ENCODE measurements at places on chromosomes 1 and 21.

GRCh38 chr1:186838380-186839040 is 9.8 kb downstream of the PLA2G4A start:
- no peak for DNase-seq

DNA sequence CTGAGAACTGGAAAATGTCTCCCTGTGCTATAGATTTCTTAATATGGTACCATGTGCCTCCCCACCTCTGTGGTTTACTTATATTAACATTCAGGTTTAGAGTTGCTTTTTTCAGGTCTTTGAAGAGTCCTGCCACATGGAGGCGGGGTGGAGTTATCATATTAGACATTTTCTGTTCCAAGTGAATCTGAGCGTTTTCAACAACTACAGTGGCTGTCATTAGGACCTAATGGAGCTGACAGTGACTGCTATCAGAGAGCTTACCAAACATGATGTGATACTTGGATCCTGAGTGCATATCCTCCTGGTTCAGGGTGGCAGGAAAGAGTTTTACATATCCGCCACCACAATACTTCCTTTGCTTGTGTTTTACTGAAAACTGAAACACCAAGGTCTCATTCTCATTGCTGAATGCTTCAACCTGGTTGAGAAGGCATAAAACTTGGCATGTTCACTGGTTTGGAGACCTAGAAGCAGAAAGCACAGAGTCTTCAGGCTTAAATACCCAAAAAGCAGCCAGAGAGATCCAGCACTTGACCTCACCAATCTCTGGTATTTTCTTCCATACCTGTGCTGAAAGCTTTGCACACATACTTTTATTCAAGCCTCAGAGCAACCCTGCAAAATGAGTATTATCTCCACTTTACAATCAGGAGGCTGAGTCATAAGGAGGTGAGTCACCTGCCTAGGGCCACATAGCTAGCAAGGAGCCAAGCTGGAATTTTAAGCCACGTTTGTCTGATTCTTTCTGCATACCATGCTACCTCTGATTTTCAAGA is 47.4 kb upstream of the OSBPL9 start:
- no peak for DNase-seq

- peak; percentile 62 for DNase-seq
Measured at GRCh38 chr1:35883635-35884101, 659 bp downstream of the AGO1 start.

- no peak for DNase-seq
Measured at GRCh38 chr1:84385347-84385746, 12.9 kb upstream of the DNASE2B start.

DNA sequence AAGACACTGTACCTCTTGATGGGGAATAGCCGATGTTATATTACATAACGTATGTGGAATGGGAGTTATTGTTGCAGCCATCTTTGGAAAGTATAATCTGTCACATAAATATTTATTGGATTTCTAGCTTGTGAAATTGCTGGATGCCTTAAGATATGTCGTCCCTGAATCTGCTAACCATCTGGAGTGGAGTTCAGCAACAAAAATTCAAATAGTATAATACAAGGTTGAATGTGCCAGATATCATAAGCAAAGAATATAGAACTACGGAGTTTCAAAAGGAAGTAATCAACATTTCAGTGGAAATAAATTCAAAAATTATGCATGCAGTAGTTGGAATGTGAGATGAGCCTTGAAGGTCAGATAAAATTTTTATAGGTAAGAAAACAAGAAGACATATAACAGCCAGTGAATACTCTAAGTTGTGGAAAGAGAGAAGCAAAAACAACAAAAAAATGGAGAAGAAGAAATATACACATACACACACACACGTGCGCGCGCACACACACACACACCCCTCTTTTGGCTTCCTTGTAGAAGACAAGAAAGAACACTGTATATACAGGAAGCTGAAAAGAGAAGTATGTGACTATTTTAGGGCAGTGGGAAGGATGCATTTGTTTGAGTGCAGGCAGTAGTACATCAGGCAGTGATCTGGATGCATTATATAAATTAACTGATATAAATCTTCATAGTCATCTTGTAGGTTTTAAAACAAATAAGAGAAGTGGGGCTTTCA is 516.7 kb downstream of the KCNT2 start:
- DNase-seq, result no peak

GRCh38 chr21:36859744-36860501 is 106.5 kb downstream of the HLCS start:
- DNase-seq, result peak; percentile 71

GRCh38 chr1:98068016-98068415 is 147.2 kb upstream of the DPYD start:
- no peak for DNase-seq

DNA sequence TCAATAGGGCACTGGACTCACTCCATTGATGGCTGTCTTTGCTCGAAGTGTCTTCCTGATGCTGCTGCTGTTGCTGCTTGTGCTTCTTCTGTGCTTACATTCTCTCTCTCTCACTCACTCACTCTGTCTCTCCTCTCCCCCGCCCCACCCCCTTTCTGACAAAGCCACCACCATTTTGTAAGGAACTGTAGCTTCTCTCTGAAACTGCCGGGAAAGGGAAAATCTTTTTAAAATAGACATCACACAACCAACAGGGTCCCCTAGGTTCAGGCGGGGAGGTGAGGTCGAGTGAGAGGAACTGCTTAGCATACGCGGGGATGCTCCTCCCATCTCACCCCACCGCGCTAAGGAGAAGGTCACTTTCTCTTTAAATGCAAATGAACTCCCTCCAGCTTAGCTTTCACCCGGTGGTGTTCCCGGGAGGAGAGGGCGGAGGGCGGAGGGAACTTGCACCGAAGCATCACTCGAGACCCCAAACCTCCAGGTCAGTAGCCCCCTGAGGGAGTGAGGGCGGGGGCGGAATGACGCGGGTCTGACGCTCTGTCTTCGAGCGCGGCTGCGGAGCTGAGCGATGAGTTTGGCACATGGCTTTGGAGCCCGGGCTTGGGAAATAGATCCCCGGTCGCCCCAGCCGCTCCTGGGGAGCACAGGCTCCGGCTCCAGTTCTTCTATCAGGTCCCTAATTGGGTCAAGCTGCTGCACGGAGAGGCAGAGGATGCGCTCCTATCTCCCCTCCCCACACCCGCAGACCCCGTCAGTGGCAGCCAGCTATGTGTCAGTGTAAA is at the start of gene CCDC28B:
Gene CCDC28B (plus strand): TSS at position 370 of the 785 bp plus-strand sequence. CDS start 1,341 bp downstream, outside the sequence.
- peak; percentile 79 for DNase-seq

- DNase-seq, result no peak
Measured at GRCh38 chr1:218971156-218971555, 202.5 kb upstream of the LYPLAL1 start.

DNA sequence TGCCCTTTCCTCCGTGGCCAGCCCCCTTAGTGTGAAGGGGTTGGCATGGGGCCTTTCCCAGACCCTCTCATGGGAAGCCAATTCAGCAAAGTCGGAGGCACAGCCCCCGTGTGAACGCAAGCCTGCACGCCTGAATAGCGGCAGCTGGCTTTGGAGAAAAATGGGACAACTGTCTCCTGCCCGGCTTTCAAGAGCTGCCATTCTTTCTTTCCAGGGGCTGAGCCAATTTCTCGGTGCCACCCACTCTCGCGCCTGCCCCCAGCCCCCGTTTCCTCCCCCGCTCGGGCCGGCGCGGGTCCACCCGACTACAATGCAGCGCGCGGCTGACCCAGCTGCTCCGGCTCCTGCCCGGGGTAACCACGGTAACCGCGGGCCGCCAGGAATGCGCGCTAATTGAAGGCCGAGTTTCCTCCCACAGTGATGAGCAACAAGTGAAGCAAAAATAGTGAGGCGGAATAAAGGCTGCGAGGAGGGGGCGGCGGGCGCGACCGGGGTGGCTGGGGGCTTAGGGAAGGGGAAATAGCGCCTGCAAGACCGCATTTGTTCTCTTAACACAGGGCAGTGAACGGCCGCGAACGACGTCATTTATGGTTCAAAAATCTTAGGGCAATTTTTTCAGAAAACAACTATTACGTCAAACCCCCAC is 27.8 kb downstream of the ILDR2 start:
- no peak for DNase-seq

DNA sequence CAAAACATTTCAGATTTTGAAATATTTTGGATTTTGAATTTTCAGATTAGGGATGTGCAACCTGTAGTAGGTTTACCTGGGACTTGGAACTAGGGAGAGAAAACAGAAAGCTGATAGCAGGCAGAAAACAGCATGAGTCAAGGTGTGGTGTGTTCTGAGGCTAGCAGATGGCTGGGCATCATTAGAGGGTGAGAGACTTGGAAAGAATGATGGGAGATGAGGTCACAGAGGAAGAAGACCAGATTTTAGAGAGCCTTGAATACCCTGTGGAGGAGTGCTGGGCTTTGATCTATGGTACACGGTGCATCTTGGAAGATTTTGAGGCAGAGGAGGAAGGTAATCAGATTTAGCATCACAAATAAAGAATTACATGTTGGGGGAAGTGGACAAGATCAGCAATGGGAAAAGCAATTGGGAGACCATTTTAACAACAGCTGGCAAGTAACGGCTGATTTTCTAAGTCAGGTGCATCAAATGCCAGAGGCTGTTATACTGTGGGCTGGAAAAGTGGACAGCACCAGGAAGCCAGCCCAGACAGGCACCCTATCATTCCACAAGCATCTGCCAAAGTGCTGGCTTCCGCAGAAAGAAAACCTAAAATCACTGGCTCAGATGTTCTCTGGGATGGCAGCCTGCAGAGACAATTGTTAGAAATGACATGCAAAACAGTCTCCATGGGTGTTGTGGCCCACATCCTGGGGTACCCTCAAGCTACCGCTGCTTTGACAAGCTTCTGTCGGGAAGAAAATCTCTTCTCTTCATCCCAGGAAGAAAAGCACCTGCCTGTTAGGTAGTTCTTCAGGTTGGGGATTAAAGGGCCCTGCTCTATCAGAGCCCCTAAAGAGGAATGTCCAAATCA is 30.9 kb upstream of the CAMK1G start:
- DNase-seq, result no peak

GRCh38 chr21:31283025-31283424 is 61.0 kb downstream of the TIAM1 start:
- no peak for DNase-seq

GRCh38 chr1:237012788-237013383 is 8.6 kb upstream of the MT1HL1 start:
- no peak for DNase-seq

DNA sequence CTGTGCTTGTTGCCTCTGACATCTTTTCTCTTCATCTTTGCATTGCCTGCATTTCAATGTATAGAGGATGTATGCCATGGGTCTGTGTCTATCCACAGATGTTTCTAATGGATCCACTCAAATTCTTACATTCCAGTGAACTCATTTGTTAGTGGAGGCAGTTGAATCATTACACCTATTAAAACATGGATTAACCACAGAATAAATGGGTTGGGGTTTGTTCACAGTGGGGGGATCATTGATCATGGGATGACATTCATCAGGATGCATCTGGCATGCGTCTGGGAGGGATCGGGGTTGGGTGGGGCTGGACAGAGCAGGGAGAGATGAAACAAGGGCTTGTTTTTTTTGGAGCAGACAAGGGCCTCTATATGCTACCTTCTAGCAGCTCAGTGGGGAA is 182.5 kb downstream of the RHOU start:
- DNase-seq, result no peak

- DNase-seq, result no peak
Measured at GRCh38 chr1:247998811-247999210, 14.6 kb upstream of the OR2L5 start.

DNA sequence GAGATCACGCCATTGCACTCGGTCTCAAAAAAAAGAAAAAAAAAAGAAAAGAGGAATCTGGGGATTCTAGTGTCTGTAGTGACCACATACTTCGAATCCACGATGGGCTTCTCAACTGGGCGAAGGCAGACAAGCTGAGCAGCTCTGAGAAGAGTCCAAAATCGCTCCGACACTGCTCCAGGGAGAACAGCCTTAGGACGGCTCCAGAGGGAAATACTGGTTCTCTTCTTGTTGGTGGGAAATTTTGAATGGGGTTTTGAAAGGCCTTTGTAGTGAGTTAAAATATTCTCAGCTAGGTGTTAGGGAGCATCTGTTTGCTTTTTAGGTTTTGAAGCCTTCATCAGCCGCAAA is 18.3 kb upstream of the HJV start:
- no peak for DNase-seq

DNA sequence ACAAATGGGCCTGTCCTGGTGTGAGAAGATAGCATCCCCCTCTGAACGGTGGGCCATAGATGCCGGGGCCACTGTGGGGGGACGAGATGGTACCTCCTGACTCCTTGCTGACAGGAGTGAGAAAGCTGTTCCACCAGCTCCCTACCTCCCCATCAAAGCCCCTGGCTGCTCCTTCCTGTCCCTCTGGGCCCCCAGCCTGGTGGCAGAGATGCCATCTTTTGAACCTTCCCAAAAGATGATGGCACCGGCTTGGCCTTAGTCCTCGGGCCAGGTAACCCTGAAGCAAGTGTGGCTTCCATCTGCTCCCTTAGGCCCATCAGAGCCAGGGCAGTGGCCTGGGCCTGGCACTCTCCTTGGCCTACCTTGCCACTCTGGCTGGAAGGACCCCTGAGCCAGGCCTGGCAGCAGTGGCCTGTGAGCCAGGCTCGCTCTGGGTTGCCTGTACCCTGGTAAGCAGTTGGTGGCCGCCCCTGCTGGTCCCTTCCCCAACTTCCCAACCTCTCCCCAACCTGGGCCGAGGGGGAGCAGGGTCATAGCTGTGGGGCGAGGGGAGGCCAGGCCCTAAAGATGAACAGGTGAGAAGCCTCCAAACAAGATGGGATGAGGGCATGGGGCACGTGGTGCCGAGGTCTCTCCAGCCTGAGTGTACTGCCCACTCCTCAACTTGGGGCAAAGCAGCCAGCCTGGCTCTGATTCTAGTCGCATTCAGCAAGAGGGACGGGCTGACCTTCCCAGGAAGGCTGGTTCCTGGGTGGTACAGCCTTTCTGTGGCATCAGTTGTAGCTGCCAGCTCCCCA is 34.7 kb downstream of the ZBTB17 start:
- no peak for DNase-seq

DNA sequence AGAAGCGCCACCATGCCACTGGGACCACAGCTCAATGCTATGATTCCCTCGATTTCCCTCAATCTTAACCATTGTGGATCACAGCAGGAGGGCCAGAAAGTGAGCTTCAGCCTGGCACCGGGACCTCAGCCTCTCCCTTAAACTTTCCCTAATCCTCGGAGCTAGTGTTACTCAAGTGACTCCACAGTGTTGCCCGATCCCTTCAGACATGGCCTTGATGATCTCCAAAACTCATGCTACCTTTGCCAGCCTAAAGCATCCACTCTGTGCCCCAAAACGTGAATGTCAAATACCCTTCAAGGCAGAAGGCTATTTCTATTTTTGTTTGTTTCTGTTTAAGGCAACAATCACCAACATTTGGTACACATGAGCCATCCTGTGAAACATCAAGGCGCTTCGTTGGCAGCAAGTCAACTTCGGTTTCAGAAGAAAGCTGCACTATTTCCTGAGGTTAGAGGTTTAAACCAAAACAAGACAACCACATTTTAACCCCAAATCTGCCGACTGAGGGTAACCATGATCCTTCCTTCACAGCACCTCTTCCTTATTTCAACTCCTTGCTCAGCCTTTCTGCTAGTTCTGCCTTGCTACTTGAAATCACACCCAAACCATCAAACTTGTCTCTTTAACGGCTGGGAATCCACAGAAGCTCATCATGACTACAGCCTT is 94.4 kb upstream of the KRTAP19-8 start:
- DNase-seq, result no peak

DNA sequence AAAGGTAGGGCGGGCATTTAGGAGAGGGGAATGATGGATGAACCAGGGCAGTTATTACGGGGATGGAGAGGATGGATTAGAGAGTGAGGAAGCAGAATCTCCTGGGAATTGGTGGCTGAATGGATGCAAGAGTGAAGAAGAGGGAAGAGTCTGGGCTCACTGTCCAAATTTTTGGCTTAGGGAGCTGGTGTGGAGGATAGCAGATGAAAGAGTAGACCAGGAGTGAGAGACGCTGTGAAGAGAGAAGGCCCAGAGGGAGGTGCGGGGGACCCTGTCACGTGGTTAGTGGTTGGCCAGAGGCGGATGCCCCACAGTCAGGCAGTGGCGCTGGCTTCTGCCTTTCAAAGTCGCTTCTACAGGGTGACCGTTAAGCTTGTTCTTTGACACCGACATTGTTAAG is 78.4 kb downstream of the PEX14 start:
- no peak for DNase-seq

Measured in HuH-7 (cell line).